Breast epithelium (tissue), 4 donors: ENCODE measurements at places on chromosomes 11 and 22. TPM values are rescaled to one million over a fixed set of nuclear protein-coding genes. Genes with fewer than 3 reads are reported as not detected.
A peak's percentile ranks its signal among the peaks of the same experiment; 100 is the strongest.

- no peaks in the 10 kb centered on the region for H3K36me3 ChIP-seq
- DNase-seq: no peak
- H3K4me3 ChIP-seq: no peak overlapping the region
- no peak overlapping the region for H3K27ac ChIP-seq
- H3K4me1 ChIP-seq: no peaks in the 10 kb centered on the region
- H3K27me3 ChIP-seq: no peaks in the 10 kb centered on the region
Observed at GRCh38 chr11:115421352-115421991, 82.7 kb downstream of the CADM1 start.

GRCh38 chr11:123268156-123268555 is 73.1 kb upstream of the CLMP start:
- no peak for DNase-seq
- no peaks in the 10 kb centered on the region for H3K4me1 ChIP-seq
- H3K4me3 ChIP-seq: no peak overlapping the region
- H3K36me3 ChIP-seq: no peaks in the 10 kb centered on the region
- H3K27me3 ChIP-seq: no peaks in the 10 kb centered on the region
- no peak overlapping the region for H3K27ac ChIP-seq

Gene ART1
- not detected for total RNA-seq

DNA sequence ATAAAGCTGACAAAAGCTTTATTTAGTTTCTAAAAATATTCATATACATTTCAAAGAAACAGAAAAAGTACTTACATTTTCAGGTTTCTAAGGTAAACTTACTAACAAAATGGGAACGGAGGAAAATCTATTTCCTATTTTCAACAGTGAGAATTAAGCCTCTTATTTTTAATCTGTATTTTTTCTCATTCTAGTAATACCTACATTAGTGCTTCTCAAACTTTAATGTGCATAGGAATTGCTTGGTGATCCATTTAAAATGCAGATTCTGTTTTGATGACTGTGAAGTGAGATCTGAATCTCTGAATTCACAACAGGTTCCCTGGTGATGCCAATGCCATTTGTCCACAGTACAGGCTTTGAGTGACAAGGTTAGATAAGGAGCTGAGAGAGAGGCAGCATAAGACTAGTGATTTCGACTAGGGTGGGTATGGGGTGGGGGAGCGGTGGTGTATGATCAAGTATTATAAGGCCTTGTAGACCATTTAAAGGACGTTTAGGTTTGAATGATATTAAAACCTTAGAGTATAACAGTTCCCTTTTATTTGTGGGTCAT is 402.8 kb downstream of the CNTN5 start:
- H3K4me1 ChIP-seq: no peaks in the 10 kb centered on the region
- H3K4me3 ChIP-seq: no peak overlapping the region
- H3K27me3 ChIP-seq: no peaks in the 10 kb centered on the region
- no peaks in the 10 kb centered on the region for H3K36me3 ChIP-seq
- H3K27ac ChIP-seq: no peak overlapping the region

Gene SSRP1
- 60.0 TPM for total RNA-seq

DNA sequence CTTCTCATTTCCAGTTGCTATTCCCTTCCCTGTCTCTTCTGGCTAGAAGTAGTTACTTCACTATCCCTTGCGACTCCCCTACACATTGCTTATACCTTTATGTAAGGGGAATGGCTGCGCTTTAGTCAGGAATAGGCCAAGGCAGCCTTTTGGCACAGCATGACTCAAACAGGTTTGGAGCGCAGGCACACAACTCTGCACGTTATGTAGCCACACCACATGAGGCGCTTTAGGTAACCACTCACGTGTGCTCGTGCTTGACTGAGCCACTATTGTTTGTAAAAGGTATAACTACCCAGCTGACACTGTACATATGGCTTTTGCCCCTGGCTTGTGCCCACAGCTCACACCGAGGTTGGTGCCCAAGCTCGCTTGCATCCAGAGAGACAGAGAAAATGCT is 46.7 kb upstream of the LIPT2 start:
- no peaks in the 10 kb centered on the region for H3K4me1 ChIP-seq
- H3K36me3 ChIP-seq: no peaks in the 10 kb centered on the region
- DNase-seq: no peak
- no peak overlapping the region for H3K27ac ChIP-seq
- no peak overlapping the region for H3K4me3 ChIP-seq
- no peaks in the 10 kb centered on the region for H3K27me3 ChIP-seq

Gene OVOL1
- 5.1 TPM for total RNA-seq

DNA sequence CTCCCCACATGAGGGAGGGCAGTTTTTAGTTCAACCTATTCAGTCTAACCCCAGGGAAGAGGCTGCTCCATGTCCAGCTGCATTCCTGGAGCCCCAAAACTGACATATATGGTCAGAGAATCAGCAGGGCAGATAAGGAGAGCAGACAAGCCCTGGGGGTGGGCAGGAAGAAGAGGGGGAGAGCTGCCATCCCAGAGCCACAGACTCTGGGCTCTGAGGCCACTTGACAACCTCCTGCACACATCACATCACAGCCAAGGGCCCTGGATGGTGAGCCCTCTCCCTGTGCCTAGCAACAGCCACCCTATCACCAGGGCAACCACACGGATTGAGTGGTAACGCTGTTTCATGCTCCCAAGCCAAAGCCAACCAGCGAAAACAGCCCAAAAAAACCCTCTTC is 3.1 kb downstream of the ARHGAP1 start:
- peaks cover 13% of the 10 kb centered on the region for H3K4me1 ChIP-seq
- no peaks in the 10 kb centered on the region for H3K27me3 ChIP-seq
- H3K4me3 ChIP-seq: peak overlapping the region; percentile 31
- peak overlapping the region; percentile 68 for H3K27ac ChIP-seq
- no peak for DNase-seq
- H3K36me3 ChIP-seq: no peaks in the 10 kb centered on the region

DNA sequence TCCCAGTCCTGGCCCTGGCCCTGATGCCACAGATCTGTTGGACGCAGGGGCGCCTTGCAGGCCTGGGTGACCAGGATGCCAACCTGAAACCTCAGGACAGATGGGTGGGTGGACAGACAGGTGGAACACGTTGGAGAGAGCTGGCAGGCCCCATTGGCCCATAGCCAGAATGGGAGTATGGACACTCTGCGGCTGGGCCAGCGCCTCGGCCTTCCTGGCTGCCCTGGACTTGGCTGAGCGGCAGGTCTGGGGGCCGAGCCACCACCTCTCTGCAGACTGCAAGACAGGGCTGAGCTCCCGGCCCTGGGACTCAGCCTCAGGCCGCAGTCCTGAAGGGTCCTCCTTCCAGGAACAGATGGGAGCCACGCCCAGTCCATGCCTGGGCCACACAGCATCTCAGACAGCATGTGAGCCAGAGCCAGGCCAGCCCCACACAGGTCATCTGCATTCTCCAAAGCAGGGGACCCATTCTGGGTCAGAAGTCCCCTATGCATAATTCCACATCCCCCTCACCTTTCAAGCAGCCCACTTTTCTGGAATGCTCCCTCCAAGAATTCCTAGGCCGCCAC is 14.1 kb downstream of the WNT7B start:
- no peaks in the 10 kb centered on the region for H3K4me1 ChIP-seq
- no peaks in the 10 kb centered on the region for H3K36me3 ChIP-seq
- no peak overlapping the region for H3K27ac ChIP-seq
- no peak for DNase-seq

Gene KRTAP5-7
- not detected for total RNA-seq
